GM13977 (cell line): ENCODE measurements at places on chromosomes 12 and 14.

- DNase-seq: peak; percentile 83
Measured at GRCh38 chr14:90495357-90496276, 98.8 kb downstream of the CALM1 start.

GRCh38 chr12:115840159-115840558 is 437.3 kb downstream of the MED13L start:
- no peak for DNase-seq

GRCh38 chr12:28497889-28498411 is 307.7 kb downstream of the CCDC91 start:
- peak; percentile 12 for DNase-seq

DNA sequence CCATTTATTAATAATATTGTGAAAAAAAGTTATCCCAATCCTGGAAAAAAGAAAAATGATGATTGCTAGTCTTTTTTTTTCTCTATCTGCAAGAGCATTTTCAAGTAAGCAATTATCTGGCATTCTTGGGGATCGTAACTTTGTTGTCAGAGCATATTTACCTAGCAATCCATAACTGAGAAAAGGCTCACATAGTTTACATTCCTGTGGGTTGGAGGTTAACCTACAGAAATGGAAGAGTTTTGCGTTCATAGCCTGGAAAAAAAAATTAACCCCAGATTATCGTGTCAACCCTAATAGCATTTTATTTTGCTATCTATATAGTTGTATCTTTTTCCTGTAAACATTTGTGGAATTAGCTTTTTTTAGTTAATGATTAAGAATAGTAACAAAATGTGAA is 292.3 kb downstream of the DAD1 start:
- no peak for DNase-seq

DNA sequence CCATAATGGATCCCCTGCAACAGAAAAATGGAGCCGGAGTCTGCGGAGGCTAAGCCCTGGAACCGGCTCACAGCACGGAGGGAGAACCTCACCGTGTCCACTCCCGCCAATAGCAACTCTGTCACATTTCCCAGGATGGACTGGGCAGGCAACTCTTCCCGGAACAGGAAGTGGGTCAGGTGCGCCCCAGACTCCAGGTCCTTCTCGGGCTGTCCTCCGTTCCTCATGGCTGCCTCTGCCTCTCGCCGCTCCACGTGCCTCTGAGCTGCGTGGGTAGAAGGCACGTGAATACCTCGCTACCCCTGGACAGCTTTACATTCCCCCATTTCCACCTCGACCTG is 2.2 kb downstream of the CYP27B1 start:
- DNase-seq: no peak

DNA sequence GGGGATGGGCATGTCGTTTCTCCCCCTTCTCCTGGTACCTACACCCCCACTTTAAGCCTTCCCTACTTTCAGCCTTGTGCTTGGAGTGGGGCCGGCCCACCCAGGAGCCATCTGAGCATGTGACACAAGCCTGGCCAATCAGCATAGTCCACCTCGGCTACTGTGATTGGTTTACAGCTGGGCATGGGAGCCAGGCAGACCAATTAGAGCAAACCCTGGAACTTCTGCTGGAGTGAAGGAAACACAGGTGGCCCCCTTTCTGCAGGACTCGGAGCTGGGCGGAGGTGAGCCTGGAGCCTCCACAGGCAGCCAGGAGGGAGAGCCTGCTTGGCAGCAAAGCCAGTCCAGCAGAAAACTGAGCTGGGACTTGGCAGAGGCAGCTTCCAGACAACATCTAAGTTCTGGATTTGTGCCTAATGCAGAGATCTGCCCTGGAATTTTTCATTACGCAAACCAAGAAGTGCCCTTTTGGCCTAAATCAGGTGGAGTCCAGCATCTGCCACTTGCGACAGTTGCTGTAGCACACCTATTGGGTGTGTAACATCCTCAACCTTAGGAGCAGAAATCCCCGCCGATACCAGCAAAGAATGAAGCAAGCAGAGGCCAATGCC is 59.5 kb downstream of the SCARB1 start:
- no peak for DNase-seq
